ENCODE measurements at places on chromosomes 4 and X.
A peak's percentile ranks its signal among the peaks of the same experiment; 100 is the strongest.

GRCh38 chrX:15797707-15798106 is 7.4 kb downstream of the ZRSR2 start:
- no peak for DNase-seq

DNA sequence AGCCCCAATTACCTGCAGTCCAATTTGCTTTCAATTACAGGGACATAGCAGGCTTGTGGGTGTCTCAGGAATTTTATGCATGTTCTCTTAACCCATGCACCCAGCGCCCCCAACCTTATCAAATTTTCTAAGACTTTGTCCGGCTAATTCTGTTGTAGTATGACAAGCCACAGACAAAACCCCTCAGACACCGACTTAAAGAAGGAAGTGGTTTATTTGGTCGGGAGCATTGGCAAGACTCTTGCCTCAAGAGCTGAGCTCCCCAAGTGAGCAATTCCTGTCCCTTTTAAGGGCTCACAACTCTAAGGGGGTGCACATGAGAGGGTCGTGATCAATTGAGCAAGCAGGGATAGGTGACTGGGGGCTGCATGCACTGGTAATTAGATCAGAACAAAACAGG is 28.7 kb upstream of the IL9R start:
- DNase-seq: no peak

- DNase-seq: no peak
Observed at GRCh38 chrX:69162361-69162865, 2.8 kb downstream of the PJA1 start.

GRCh38 chrX:121260596-121261240 is 213.3 kb downstream of the GLUD2 start:
- DNase-seq: no peak

DNA sequence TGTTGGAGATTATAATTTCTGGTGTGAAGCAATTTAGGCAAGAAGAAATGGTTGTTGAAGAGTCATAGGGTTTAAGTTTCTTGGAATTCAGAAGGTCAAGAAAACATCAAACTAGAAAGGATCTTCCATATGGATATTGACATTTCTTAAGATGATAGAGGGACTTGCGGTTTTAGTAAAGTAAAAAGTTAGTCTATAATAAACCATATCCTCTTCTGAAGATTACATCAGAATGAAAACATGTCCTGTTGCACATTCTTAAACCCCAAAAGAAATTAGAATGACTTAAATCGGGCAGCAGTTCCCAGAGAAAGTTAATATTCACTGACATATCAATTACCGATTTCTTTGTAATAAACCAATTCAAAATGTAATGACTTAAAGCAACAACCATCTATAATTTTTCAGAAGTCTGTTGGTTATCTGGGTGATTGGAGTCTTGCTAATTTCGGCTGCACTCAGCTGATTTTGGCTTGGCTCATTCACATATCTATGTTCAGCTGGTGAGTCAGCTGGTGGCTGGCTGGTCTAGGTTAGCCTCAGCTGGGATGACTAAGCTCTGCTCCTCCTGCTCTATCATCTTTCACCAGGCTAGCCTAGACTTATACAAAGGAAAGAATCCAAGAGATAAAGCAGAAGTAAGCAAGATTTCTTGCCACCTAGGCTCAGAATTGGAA is 24.4 kb upstream of the DYNLT3 start:
- no peak for DNase-seq

DNA sequence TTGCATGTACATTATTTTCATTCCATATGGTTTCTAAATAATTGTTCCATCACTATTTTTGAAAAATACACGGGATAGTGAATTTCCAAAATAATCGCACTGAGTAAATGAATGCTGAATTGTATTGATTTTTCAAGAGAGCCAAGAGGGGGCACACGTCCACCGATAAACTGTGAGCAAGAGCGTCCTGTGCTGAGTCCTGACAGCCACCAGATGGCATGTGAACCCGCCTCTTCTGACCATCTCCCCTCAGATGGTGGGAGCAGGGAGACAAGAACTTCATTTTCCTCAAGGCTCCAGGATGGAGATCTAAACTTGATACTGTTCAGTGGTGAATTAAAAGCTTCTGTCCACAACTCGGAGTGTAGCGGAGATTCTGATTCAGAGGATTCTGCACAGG is 30.6 kb upstream of the IL9R start:
- DNase-seq: peak; percentile 2

DNA sequence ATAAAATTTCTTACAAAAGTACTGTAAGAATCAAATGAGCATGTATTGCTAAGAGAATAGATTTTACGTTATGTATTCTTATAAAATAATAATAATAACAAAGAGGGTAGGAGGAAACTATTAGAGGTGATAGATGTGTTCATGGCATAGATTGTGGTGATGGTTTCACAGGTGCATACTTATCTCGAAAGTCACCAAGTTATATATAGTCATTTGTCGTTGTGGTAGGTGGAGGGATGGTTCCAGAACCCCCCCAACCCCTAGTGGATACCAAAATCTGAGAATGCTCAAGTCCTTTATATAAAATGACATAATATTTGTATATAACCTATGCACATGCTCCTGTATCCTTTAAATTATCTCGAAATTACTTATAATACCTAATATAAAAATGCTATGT is 36.7 kb upstream of the H2AZ1 start:
- no peak for DNase-seq

DNA sequence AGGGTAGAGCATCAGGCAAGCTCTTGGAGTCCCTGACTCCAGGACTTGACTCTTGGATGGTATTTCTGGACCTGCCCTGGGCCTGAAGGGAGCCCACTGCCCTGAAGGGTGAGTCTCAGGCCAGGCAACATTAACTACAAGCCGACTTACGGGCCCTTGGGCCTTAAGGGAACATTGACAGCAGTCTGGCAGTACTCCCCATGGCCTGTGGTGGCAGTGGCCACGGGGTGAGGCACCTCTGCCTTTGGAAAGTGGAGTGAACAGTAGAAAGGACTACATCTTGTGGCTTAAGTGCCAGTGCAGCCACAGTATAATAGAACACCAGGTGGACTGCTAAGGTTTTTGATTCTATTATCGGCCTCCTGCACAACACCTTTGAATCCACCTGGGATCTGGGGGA is 36.3 kb downstream of the SH3BGRL start:
- no peak for DNase-seq

Data from stimulated activated CD8-positive, alpha-beta memory T cell treated with anti-CD3 and anti-CD28 coated beads, Interleukin-2, amount 100 ng/mL, for 1 hour (primary cell).